Anterior cingulate cortex (tissue), 58 donors: ENCODE measurements at places on chromosomes 3 and 15.
A peak's percentile ranks its signal among the peaks of the same experiment; 100 is the strongest.

DNA sequence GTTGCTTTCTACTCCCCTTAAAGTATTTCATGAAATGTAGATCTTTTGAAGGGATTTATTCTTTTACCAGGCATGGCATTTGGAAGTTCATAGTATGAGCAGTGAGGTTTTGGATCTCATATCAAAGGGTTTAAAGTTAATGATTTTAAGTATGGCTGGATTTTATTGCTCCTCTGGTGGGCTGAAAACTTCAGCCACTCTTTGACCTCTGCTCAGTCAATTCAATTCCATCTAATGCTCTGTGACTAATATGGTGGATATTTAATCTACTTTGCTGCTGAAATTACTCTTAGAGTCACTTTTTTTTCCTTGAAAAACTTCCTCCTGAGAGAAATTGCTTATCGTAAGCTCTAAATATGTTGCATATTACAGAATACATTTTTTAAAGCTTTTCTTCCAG is 218.6 kb downstream of the NR2F2 start:
- DNase-seq, result no peak

DNA sequence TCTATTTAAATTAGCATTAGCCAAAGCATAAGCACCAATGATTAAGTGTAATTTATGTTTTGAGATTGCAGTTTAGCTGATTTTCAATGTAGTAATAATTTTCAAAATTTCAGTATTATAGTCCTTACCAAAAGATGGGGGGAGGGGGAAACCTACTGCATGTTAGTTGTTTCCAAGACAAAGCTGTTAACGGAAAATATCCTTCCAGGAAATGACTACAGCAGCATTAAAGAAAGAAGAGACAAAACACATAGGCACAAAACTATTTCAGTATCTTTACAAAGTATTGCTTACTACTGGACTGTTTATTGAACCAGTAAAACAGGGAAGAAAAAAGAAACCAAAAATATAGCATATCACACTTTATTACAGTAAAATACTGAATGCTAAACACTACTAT is 10.5 kb downstream of the BNIP2 start:
- no peak for DNase-seq

- no peak for DNase-seq
These were observed 318.1 kb downstream of the FOXP1 start for GRCh38 chr3:71265365-71265915.

DNA sequence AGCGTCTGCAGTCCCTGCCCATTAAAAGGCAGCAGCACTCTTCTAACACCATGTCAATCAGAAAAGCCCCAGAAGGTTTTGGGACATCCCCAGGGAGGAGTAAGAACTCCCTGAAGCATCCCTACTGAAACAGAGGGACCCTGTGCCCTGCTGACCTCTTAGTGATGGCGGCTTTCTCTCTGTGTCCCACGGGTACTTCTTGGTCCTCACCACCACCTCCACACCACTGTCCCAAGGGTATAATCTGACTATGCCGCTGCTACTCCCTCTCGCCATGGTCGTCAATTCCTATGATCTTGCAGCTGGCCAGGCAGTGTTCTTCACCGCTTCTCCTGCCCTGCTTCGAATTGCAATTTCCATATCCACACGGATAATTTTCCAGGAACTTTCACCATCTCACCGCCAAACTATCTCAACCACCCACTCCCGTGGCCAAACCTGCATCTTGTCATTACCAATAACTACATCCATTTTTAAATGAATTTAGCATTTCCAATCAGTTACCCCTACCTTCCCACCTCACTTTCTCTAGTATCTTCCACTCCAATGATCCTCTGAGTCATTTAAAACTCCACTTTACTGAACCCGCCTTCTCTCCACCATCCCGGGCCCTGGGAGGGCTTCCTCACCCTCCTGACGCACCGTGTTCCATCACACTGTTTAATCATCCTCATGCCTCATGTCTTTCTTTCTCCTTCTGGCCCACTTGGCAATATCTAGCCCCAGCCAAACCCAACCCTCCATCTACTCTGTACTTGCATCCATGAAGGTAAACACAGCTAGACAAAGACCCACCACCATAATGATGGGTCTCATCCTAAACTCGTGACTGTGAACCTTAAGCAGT is 23.7 kb downstream of the PRR23E start:
- no peak for DNase-seq

- no peak for DNase-seq
These were observed 1.0 kb downstream of the OGG1 start for GRCh38 chr3:9750556-9751411.

DNA sequence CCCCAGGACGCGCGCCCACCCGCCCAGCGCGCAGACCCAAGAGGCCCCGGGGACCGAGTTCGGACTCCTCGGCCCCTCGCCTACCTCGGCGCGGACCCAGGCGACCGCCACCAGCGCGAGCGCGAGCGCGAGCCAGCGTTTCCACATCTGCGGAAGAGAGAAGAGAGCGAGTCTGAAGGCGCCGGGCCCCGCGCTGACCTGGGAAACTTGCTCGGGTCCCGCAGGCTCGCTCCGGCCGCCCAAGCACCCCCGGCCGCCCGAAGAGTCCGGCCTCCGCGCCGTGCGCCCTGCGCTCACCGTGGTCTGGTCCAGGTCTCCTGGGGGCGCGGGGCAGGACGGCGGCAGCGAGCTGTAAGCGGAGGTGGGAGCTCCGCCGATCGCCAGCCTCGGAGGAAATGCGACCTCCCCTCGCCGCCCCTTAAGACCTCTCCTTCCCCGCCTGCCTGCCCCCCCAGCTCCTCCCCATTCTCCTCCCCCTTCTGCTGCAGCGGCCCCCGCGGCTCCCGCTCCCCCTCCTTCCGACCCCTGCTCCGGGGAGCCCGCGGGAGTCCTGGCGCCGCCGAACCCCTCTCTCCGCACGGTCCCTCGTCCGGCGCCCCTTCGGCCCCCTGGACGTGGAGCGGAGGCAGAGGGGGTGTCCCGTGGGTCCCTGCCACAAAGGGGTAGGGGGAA is at the start of gene FSTL1:
Gene FSTL1, minus strand, starts transcription at position 393 of the 672 bp plus-strand sequence. Its CDS starts 246 bp downstream, at position 147.
- DNase-seq, result peak; percentile 38

DNA sequence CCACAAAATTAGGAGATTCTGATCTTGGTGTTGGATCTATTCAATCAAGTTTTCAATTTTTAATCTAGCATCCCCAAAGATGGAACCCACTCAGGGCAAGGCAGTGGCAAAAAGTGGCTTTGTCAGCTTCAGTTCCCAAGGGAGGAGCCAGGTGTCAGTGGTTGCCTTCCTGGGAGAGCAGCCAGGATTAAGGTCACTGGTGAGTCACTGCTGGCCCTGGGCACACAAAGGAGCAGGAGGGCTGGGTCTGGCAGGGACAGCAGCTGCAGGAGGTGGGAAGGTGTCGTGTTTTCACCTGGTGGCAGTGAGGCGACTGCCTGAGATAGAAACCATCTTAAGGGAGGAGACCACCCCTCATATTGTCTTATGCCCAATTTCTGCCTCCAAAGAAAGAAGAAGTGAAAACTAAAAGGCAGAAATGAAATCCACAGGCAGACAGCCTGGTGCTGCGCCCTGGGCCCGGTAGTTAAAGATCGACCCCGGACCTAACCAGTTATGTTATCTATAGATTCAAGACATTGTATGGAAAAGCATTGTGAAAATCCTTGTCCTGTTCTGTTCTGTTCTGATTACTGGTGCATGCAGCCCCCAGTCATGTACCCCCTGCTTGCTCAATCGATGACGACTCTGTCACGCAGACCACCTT is 5.9 kb upstream of the KLHL25 start:
- DNase-seq, result no peak

DNA sequence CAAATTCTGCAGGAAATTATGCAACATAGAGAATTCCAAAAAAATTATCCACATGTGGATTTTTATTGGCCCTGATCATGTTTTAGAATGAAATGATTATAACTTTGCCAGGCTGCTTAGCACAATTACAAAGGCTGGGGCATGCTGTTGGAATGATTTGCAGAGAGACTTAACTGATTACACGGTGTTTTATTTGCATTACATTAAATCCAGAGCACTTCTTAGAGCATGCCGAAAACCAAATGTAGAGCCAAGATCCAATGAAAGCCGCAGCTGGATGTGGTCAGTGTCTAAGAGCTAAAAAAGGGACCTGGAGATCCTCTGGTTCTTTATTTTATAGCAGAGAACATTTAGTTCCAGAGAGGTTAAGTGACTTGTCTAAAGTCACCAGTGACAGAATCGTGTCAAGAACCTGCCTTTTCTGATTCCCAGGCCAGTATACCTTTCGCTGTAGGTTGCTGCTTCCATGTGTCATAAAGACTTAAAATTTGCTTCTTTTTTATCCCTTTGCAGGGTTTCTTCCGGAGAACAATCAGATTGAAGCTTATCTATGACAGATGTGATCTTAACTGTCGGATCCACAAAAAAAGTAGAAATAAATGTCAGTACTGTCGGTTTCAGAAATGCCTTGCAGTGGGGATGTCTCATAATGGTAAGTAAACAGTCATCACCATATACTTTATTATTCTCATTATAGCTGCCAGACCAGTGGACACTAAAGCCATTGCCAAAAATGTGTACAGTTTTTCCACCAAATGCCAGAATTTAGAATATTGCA is 92.0 kb upstream of the TSEN2 start:
- DNase-seq, result no peak

- no peak for DNase-seq
These were observed 6.8 kb downstream of the VPS18 start for GRCh38 chr15:40901053-40901443.

GRCh38 chr3:35932995-35933394 is 293.7 kb downstream of the ARPP21 start:
- no peak for DNase-seq
